GM03348 (cell line): ENCODE measurements at places on chromosomes 7 and 10.

- DNase-seq = no peak
These were observed 66.3 kb downstream of the KMT2C start for GRCh38 chr7:152369518-152369917.

- no peak for DNase-seq
These were observed 356.9 kb downstream of the DNAJB6 start for GRCh38 chr7:157693521-157694375.

DNA sequence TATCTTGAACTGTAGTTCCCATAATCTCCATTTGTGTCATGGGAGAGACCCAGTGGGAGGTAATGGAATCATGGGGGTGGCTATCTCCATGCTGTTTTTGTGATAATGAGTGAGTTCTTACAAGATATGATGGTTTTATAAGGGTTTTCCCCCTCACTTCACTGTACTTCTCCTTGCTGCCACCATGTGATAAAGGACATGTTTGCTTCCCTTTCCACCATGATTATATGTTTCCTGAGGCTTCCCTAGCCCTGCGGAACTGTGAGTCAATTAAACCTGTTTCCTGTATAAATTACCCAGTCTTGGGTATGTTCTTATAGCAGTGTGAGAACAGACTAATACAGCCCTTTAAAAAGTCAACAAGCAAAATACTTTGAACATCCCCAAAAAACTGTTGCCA is 427.7 kb downstream of the HTR7 start:
- DNase-seq = no peak

GRCh38 chr7:2950578-2950977 is 93.1 kb downstream of the CARD11 start:
- DNase-seq = no peak

- no peak for DNase-seq
These were observed 17.5 kb downstream of the MRPS24 start for GRCh38 chr7:43851805-43852204.
